ENCODE measurements at places on chromosomes 1 and 21. TPM values are rescaled to one million over a fixed set of nuclear protein-coding genes. Genes with fewer than 3 reads are reported as not detected.

Gene PTPRC
- 2.9 TPM for total RNA-seq

Gene SPRR2E
- total RNA-seq: not detected

Gene NPHS2
- not detected for total RNA-seq

Gene ELAVL4
- 137 TPM for total RNA-seq

Gene GJC2
- total RNA-seq: 0.82 TPM
